OCI-M1 (cell line): ENCODE measurements at places on chromosomes 16 and 17.

DNA sequence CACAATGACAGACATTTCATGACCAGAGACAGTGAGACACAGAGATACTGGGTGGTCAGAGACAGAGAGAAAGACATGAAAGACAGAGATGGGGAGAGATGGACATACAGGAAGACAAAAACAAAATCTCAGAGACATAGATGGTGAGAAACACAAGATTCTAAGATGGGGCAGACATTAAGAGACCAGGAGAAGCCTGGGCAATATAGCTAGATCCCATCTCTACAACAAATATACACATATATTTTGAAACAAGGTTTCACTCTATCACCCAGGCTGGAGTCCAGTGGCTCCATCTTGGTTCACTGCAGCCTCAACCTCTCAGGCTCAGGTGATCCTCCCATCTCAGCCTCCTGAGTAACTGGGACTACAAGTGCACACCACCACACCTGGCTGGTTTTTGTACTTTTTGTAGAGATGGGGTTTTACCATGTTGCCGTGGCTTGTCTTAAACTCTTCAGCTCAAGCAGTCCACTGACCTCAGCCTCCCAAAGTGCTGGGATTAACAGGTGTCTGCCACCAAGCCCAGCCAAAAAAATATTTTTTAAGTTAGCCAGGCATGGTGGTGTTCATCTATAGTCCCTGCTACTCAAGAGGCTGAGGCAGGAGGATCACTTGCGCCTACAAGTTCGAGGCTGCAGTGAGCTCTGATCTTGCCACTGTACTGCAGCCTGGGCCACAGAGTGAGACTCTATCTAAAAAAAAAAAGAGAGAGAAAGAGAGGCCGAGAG lies 2.1 kb downstream of the SEPTIN1 start:
- no peak for DNase-seq

DNA sequence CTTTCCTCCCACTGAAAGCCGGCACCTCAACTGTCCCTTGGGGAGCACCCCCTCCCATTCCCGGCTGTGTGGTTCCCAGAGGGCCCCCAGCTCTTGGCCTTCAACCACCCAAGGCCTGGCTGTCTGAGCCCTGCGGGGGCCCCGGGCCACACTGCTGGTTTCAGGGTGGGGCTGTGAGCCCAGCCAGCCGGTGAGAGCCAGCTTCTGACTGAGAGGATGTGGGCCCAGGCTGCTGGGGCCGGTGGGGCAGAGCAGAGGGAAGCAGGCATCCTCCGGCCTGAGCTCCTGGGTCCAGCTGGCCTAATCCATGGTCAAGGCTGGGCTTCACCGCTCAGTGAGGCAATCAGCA lies 875 bp upstream of the LGALS3BP start:
- DNase-seq = no peak

DNA sequence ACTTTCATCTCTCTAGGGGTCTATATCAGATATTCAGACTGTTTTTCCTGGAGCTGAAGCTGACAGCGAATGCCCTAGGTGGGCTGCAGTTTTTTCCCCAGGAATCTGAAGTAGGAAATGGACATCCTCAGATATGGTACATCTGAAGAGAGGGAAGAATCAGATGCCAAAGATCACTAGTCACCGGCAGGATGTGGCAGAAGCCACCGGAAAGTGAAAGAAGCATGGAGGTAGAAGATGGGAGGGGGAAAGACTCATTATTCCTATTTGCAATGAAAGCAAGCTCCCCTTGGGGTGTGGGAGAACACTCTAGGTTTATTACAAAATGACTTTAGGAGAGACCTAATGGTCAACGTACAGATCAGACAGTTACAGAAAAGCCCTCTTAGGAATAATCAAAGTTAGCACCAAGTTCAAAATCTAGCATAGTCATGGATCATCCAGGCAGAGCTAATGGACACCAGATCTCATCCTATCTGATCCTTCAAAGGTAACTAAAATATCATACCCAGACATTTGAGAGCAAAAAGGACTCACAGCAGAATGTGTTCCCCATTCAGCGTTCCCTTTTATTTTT lies 110.7 kb downstream of the HS3ST3A1 start:
- DNase-seq = peak; percentile 48

- DNase-seq = no peak
Observed at GRCh38 chr16:73617738-73618137, 569.8 kb upstream of the ZFHX3 start.

- DNase-seq = no peak
Observed at GRCh38 chr17:31843070-31843745, 15.8 kb downstream of the COPRS start.

- peak; percentile 91 for DNase-seq
Observed at GRCh38 chr16:8632675-8633182, 11.2 kb downstream of the METTL22 start.

DNA sequence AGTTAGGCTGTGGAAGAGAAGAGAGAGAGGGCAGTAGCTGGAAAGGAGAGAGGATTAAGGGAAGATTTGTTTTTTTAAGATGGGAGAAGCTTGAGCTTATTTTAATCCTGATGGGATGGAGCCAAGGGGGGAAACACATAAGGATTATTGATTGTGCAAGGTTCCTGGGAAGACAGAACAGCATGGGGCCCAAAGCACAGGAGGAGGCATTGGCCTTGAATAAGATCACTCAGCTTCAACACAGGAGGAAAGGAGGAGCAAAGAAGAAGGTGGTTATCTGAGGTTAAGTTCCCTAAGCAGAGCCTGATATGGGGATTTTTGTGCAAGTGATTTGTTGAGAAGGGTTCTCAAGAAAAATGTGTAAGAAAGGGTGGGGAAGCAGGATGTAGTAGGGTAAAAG lies 169.8 kb downstream of the ABCC12 start:
- no peak for DNase-seq

- DNase-seq = peak; percentile 95
Observed at GRCh38 chr17:64081802-64082799, 47.8 kb downstream of the ERN1 start.

- no peak for DNase-seq
Observed at GRCh38 chr16:78509965-78510364, 410.5 kb downstream of the WWOX start.

DNA sequence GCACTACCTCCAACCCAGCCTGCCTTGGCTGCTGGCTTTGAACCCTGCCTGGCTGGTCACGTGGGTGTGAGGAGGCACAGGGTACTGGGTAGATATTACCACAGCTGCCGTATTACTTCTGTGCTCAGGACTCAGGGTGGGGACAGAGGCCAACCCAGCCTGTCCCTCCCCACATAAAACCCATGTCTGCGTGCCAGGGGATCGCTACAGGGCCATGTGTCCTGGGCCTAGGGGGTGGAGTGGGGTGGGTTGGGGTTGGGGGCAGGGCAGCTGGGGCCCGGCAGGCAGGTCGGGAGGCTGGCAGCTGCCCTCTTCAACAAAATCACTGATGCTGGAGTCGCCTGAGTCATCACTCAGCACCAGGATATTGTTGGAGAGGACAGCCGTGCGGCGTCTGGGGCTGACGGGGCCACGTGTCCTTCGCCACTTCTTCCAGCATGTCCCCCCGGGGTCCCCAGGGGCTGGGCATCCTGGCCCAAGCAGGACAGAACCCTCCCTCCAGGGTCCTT lies 39.7 kb upstream of the PVALEF start:
- no peak for DNase-seq

DNA sequence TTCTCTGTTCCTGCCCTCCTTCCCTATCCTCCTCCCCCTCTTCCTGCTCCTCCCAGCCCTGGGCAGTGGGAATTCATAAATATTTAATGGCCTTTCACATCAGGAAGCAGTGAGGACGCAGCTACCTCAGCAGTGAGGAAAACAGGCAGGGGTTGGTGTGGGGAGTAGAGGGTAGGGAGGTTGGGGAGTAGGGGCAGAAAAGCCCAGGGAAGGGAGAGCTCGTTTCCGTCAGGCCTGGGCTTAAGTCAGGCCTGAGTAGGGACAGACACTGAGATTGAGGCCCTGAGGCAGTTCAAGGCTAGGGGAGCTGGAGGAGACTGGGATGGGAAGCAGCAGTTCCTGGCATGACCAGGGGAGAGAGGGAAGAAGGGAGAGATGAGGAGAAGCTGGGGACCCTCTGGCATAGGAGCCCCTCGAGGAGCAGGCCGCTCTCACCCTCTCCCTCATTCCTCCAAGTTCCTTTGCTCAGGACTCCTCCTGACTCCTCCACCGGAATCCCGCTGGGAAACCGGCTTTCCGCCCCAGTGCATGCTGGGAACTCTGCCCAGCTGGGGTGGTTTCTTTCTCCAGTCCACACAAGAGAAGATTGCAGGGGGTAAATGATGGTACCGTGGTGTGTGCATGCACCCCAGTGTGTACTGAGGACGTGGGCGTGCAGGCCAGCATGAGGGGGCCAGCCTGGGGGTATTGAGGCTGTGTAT lies 6.2 kb downstream of the SAMD14 start:
- DNase-seq = no peak

- DNase-seq = peak; percentile 82
Observed at GRCh38 chr17:55348749-55349354, 72.8 kb downstream of the MMD start.

GRCh38 chr17:55728833-55729232 lies 6.2 kb upstream of the TMEM100 start:
- no peak for DNase-seq

DNA sequence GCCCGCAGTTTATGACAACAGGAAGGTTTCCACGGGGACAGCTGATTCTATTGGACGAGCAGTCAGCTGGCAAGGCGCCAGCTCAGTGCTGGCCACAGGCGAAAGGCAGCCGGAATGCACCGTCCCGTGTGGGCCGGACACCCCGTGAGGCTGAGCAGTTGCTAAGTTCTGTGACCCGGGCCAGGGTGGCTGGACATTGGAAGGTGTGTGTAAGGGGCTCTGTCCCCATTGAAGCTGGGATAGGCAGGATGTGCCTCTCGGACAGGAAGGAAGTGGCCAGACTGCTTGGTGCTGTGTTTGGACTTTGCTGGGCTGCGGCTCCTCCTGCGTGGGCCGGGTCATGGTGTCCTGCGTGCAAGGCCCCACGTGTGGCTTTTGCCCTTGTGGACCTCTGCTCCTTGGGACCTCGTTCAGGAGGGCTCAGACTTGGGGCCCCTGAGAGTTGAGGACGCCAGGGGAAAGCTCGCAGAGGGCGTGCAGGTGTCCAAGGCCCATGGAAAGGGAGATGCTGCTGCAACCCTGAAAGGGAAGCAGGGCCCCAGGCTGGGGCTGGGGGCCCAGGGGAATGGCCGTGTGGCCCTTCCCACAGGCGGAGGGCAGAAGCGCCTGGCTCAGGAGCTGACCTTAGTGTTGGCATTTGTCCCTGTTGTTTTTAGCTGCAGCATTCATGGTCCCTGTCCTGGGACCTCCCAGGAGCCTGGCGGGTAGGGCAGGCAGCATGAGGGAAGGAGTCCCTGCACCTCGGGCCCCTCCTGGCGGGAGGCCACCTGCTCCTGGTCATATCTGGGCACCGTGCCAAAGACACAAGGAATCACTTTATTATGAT lies 10.0 kb downstream of the BAIAP2 start:
- no peak for DNase-seq
